ENCODE measurements at places on chromosomes 5 and 9.

GRCh38 chr5:37553720-37554404, 174.7 kb downstream of the WDR70 start:
- DNase-seq = no peak

- DNase-seq = no peak
Observed at GRCh38 chr5:127567026-127567768, 49.8 kb downstream of the PRRC1 start.

GRCh38 chr5:105034401-105034763, 1471.8 kb upstream of the NUDT12 start:
- DNase-seq = no peak

DNA sequence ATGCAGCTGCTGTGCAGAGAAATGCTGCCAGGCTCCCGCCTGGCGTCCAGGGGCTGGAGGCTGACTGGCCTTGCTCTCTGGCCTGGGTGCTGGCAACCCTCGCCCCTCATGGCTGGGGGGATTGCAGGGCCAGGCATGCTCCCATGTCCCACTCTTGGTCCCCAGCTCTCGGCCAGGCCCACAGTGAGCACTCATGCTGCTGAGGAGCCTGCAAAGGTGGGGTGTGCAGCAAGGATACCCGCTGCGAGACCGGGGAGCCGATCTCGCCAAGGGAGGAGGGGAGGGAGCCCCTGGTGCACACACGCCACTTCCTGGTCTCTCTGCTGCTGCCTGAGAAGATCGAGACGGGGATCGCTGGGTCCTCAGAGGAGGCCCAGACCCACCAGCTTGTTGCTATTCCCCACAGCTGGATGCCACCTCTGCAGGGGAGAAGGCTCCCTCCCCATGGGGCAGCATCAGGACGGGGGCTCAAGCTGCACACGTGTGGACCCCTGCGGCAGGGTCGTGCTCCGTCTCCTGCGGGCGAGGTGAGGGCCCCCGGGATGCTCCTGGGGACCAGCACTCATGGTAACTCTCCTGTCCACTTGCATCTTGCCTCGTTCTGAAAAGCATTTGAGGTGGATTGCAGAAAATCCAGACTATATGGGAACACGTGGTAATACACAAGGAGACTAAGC, 14.3 kb upstream of the CACFD1 start:
- DNase-seq = no peak

GRCh38 chr9:94882966-94883641, 156.6 kb downstream of the AOPEP start:
- DNase-seq = no peak

GRCh38 chr9:105508530-105508929, 49.4 kb upstream of the FKTN start:
- DNase-seq = no peak

- DNase-seq = no peak
Observed at GRCh38 chr5:135369952-135370351, 29.1 kb downstream of the MACROH2A1 start.

- DNase-seq = no peak
Observed at GRCh38 chr5:57405984-57406383, 76.6 kb downstream of the ACTBL2 start.

DNA sequence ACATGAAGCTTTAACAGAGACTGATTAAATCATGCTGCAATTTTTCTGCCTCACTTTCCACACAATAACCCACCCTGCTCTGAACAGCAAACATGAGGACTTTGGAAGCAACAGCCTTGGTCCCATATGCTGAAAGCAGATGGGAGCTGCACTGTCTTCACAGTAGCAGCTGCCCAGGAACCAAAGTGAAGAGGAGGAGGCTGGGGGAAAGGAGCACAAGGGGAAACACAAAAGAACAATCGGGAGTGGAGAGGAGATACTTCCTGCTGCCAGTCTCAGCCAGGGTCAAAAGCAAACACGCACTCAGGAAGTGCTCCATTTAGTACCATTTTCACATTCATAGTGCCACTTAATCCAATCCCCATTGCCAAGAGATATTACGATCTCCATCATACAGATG, 183.3 kb upstream of the PUM3 start:
- DNase-seq = no peak

DNA sequence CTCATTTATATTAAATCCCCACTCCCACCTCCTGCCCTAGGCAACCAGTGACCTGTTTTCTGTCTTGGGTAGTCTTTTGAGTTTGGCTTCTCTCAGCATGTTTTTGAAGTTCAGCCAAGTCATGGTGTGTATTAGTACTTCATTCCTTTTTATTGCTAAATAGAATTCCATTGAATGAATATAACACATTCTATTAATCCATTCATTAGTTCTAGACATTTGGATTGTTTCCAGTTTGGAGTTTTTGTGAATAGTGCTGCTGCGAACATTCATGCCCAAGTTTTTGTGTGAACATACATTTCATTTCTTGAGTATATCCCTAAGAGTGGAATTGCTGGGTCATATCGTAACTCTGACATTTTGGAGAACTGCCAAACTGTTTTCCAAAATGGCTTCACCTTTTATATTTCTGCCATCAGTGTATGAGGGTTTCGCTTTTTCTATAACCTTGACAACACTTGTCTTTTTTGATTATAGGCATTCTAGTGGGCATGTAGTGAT, 2.7 kb downstream of the ZNF346 start:
- DNase-seq = no peak

DNA sequence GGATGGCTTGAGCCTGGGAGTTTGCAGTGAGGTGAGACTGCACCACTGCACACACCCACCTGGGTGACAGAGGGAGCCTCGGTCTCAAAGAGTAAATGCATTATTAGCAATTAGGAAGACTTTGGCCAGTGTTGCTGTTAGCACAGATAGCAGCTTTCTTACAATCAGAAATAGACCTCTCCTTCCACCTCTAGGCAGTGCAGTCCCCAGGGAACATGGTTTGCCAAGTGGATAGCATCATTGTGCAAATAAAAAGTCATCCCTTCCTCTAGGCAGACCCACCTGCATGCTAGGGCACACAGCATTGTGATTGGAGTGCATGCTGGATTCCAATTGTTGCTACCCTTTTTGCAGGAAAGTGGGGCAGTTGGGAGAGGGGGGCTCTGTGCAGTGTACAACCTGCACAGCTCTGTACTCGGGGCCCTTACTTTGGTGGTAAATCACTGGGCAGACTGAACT, 77.9 kb upstream of the KLF9 start:
- no peak for DNase-seq

GRCh38 chr9:110977259-110977709, 61.0 kb downstream of the LPAR1 start:
- no peak for DNase-seq

- DNase-seq = no peak
Observed at GRCh38 chr9:120480707-120481106, 99.3 kb downstream of the CDK5RAP2 start.

GRCh38 chr9:121328876-121329681, 41.0 kb downstream of the STOM start:
- no peak for DNase-seq

GRCh38 chr5:115558388-115558956, 13.9 kb upstream of the FEM1C start:
- DNase-seq = no peak

DNA sequence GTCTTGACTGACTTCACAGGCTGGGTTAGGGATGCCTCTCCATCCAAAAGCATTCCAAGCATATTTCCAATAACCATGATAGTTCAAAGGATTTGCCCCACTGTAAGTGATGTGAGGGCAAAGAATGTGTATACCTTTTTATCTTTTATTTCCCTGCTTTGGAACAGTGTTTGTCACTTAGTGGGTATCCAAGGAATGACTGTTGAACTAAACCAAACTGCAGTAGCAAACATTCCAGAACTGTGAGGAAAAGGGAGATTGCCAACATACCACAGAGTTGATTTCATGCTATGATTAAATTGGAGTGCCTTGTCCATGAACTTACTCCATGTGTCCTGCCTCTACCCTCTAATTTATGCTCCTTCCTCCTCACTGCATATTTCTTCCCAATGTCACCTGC, 400.0 kb downstream of the KIAA0825 start:
- no peak for DNase-seq

DNA sequence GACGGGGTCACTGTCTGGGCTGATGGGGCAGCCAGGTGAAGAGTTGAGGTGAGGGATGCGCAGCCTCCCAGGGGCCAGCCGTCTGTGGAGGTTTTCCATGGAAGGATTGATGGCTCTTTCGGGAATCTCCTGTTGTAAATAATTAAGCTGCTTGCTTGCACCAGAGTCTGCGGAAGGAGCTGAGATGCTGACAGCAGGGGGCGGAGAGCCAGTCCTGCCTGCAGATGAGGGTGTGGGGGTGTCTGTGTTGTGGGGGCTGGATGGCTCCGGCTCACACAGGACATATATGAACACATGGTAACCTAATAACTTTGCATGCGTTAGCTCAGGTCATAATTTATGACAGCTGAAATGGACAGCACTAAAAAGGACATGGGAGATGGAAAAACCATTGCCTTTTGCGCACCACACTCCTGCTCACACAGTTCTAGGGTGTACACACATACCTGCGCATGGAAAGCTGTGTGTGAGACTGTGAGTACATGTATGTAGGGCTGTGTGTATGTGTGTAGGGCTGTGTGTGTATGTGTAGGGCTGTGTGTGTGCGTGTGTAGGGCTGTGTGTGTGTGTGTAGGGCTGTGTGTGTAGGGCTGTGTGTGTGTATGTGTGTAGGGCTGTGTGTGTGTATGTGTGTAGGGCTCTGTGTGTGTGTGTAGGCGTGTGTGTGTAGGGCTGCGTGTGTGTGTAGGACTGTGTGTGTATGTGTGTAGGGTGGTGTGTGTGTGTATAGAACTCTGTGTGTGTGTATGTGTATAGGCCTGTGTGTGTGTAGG, 36.8 kb upstream of the SEMA4D start:
- no peak for DNase-seq

GRCh38 chr5:55303238-55303690, 4.2 kb downstream of the DHX29 start:
- no peak for DNase-seq

DNA sequence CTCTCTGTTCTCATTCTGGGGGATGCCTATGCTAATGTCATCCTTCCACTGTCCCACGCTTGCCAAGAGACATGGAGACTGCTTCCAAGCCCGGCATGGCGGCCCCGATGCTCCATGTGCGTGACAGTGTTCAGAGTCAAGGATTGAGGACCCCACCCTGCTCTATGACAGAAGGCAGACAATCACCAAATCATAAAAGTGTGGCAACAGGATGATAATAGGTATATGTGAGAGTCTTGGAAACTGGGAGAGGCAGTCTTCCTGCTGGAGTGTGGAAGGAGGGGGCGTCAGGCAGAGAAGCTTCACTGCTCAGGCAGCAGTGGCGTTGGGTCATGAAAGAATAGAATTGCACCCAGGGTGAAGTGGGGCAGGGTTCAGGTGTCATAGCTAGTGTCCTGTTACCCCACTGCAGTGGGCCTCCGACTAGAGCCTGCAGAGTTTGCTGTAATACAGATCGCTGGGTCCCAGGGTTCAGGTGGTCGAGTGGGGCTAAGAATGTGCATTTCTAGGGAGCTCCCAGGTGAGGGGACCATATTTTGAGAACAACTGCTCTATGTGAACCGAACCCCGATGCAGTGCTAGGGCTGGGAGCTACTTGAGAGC, 12.5 kb upstream of the GADD45G start:
- DNase-seq = no peak

DNA sequence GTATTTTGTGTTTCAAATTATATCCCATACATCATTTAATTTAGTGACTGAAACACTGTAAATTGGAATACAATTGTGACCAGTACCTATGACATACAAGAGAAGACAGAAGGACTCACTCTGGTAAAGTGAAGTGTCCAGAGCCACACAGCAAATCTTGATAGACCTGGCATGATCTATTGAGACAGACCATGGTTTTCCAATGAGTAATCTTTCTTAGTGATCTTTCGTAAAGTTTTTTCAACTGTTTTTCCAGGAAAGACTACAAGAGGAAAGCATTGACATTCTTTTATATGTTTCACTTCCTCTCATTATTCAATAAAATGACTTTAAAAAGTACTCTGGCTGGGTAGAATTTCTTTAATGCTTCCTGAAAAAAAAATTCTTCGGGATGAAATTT, 43.3 kb upstream of the ALDH1A1 start:
- no peak for DNase-seq

DNA sequence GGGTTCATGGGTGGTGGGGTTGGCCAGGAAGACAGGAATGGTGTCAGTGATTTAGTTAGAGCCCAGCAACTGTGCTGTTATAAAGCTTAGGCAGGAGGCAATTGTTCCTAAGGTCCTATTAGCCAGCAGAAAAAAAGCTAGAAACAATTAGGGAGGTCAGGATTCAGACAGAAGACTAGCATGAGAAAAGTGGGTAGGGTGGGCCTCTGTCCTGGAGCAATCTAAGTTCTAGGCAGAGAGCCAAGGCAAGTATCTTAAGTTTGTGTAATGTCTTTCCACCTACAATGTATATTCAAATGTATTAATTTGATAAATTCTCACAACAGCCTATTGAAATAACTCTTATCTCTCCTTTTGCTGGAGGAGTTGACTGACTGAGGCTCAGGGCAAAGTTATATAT, 6.1 kb upstream of the ZFAND5 start:
- DNase-seq = no peak

DNA sequence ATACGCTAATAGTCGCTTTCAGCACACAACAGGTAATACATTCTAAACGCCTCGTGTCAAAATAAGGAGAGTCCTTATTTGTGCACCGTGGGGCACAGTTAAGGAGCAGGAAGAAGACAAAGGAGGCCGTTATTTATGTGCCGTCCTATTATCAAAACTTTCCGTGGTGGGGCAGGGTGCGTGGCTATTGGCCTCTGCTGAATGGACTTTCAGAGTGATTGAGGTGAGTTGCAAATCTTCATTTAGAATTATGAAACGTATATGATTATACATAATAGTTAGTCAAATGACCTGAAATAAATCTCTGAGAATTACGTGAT, 833 bp downstream of the C5orf24 start:
- peak; percentile 6 for DNase-seq

Measured in activated T-cell treated with anti-CD3 and anti-CD28 coated beads for 4 hours (primary cell).